ENCODE measurements at places on chromosomes 13 and 19.

- DNase-seq: no peak
Observed at GRCh38 chr19:46785980-46786235, 2.5 kb downstream of the SLC1A5 start.

GRCh38 chr19:50779504-50780457 is 9.5 kb downstream of the GPR32 start:
- no peak for DNase-seq

DNA sequence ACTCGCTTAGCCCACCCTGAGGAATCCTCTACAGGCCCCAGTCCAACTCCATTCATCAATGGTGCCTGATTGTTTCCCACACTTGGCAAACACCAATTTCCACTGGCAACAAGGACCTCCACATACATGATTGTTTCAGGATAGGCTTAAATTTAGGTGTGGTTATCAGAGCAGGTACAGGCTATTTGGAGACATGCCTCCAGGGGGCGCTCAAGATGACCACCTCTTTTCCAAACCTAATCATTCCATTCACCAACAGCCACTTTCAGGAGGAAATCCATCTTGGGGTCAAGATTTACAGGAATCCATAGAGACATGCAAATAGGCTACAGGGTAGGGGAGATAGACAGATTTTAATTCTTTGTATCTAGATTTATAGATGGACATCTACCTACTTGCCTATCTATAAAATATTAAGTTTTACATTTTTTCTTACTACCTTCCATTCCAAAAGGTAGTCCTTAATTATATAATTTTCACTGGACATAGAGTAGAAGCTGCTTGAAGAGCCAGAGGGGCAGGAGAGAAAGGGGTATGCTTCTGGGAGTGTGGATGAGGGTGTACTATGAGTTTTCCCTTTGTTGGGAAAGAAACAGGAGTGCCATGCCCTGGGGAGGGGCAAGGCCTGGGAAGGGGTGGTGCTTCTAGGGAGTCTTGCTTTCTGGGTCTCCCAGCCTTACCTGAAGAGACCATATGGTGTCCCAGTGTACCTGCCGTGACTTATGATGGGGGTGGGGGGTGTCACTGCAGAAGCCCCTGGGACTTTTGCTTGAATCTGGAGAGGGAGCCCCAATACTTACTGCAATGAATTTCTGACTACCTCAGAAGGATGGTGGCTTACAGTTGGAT is 14.1 kb upstream of the PCDH8 start:
- DNase-seq: peak; percentile 30

- no peak for DNase-seq
Observed at GRCh38 chr13:63189712-63190111, 1774.1 kb upstream of the PCDH20 start.

GRCh38 chr19:8367327-8368001 is 3.5 kb downstream of the ANGPTL4 start:
- DNase-seq: no peak

- no peak for DNase-seq
Observed at GRCh38 chr13:49571299-49572240, 13.8 kb downstream of the RCBTB1 start.

Data from NCI-H1930 (cell line).